ENCODE measurements at places on chromosomes 12 and 14. TPM values are rescaled to one million over a fixed set of nuclear protein-coding genes. Genes with fewer than 3 reads are reported as not detected.

Gene OTX2
- not detected for total RNA-seq

Gene NUAK1
- 10.9 TPM for total RNA-seq

Gene KRT79
- not detected for total RNA-seq

Gene NPAS3
- total RNA-seq: not detected

Gene ACVRL1
- 0.57 TPM for total RNA-seq

Gene KRT4
- total RNA-seq: not detected

Gene SCARB1
- 1.3 TPM for total RNA-seq

Gene PPP1R36
- total RNA-seq: 1.2 TPM

DNA sequence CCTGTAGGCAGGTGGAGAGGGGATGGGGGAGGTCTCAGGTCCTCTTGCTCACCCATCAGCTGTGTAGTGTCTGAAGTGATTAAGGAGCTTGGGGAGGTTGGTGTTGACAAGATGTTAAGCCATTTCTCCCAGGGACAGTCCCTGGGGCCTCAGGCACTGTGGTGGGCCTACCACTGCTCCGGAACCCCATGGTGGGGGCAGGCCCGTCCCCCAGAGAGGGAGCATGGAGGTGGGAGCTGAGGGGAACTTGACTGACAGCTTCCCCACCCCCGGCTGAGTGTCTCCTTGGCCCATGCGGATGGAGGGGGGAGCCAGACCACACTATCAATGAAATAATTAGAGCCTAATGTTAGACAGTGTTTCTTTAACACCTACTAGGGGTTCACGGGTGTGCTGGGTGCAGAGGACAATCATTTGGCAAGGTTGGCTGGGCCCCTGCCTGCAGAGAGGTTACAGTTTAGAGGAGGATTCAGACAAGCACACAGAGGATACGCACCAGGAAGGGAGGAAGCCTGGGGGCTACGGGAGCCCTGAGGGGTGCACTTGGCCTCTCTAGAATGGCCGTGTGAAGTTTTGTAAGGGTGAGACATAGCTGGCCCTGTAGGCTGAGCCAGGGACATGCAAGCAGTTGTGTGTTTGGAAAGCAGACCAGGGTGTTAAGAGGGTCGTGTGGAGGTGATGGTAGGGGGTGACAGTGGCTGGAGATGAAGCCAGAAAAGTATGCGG is 19.3 kb upstream of the KRT80 start:
- no peak overlapping the region for H3K27ac ChIP-seq
- no peak overlapping the region for H3K4me3 ChIP-seq
- no peak for DNase-seq
- no peaks in the 10 kb centered on the region for H3K36me3 ChIP-seq
- no peaks in the 10 kb centered on the region for H3K4me1 ChIP-seq
- no peaks in the 10 kb centered on the region for H3K27me3 ChIP-seq

- no peak overlapping the region for H3K27ac ChIP-seq
- H3K27me3 ChIP-seq: no peaks in the 10 kb centered on the region
- H3K4me1 ChIP-seq: no peaks in the 10 kb centered on the region
- no peak for DNase-seq
Measured at GRCh38 chr14:31307198-31307597, 99.6 kb upstream of the HECTD1 start.

- no peak overlapping the region for H3K27ac ChIP-seq
- H3K27me3 ChIP-seq: no peaks in the 10 kb centered on the region
- no peak overlapping the region for H3K4me3 ChIP-seq
- H3K36me3 ChIP-seq: no peaks in the 10 kb centered on the region
- no peaks in the 10 kb centered on the region for H3K4me1 ChIP-seq
Measured at GRCh38 chr12:42935090-42935489, 345.5 kb upstream of the PRICKLE1 start.

GRCh38 chr14:104246401-104247335 is 108.3 kb downstream of the KIF26A start:
- no peaks in the 10 kb centered on the region for H3K4me1 ChIP-seq
- no peak overlapping the region for H3K4me3 ChIP-seq
- DNase-seq: no peak
- H3K36me3 ChIP-seq: no peaks in the 10 kb centered on the region
- H3K27me3 ChIP-seq: no peaks in the 10 kb centered on the region
- no peak overlapping the region for H3K27ac ChIP-seq

DNA sequence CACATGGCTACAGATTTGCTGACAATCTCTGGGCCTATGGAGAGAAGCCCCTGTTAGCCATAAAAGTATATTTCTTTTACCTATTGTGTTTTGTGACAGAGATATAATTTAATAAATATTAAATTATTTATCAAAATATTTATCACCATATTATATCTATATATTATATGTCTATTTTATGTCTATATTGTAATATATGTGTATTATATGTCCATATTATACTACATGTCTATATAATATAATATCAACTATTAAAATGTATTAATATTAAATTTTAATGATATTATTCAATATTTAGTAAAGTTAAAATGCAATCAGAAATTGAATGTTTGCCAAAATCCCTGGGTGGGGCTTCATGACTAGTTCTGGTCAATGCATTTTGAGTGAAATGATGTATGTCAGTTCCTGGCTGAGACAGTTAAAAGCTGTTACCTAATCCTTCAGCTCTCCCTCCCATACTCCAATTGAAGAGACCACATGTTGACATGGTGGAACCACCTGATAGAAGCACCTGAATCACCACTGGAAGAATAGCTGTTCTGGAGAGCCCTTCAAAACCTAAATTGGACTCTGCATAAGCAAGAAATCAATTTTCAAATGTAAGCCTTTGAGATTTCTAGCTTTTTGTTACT is 357.3 kb upstream of the DDHD1 start:
- DNase-seq: no peak
- H3K4me3 ChIP-seq: no peak overlapping the region
- H3K27me3 ChIP-seq: no peaks in the 10 kb centered on the region
- no peaks in the 10 kb centered on the region for H3K36me3 ChIP-seq
- H3K27ac ChIP-seq: no peak overlapping the region

- H3K27ac ChIP-seq: no peak overlapping the region
- H3K27me3 ChIP-seq: no peaks in the 10 kb centered on the region
- H3K4me1 ChIP-seq: no peaks in the 10 kb centered on the region
- DNase-seq: no peak
- H3K36me3 ChIP-seq: no peaks in the 10 kb centered on the region
Measured at GRCh38 chr14:51020024-51020710, 74.7 kb downstream of the TRIM9 start.

GRCh38 chr14:52119030-52119429 is 50.2 kb upstream of the NID2 start:
- no peaks in the 10 kb centered on the region for H3K36me3 ChIP-seq
- DNase-seq: no peak
- H3K4me1 ChIP-seq: peaks cover 7% of the 10 kb centered on the region
- H3K27me3 ChIP-seq: no peaks in the 10 kb centered on the region
- no peak overlapping the region for H3K4me3 ChIP-seq
- H3K27ac ChIP-seq: no peak overlapping the region

GRCh38 chr14:61524211-61524806 is 171.0 kb upstream of the HIF1A start:
- peaks cover 14% of the 10 kb centered on the region for H3K36me3 ChIP-seq
- peaks cover 63% of the 10 kb centered on the region for H3K4me1 ChIP-seq
- H3K4me3 ChIP-seq: no peak overlapping the region
- peak overlapping the region; percentile 26 for H3K27ac ChIP-seq
- no peak for DNase-seq
- no peaks in the 10 kb centered on the region for H3K27me3 ChIP-seq

- H3K36me3 ChIP-seq: peaks cover 82% of the 10 kb centered on the region
- H3K4me3 ChIP-seq: no peak overlapping the region
- H3K27ac ChIP-seq: no peak overlapping the region
- no peak for DNase-seq
Measured at GRCh38 chr12:49560695-49561094, 7.2 kb downstream of the MCRS1 start.
